Bronchial epithelial cell (primary cell): ENCODE measurements at places on chromosomes 5 and 9.

GRCh38 chr9:137445275-137445807 lies 4.2 kb upstream of the ENTPD8 start:
- peak; percentile 82 for DNase-seq

- peak; percentile 13 for DNase-seq
These were observed 360.1 kb upstream of the C9orf72 start for GRCh38 chr9:27933210-27934025.

DNA sequence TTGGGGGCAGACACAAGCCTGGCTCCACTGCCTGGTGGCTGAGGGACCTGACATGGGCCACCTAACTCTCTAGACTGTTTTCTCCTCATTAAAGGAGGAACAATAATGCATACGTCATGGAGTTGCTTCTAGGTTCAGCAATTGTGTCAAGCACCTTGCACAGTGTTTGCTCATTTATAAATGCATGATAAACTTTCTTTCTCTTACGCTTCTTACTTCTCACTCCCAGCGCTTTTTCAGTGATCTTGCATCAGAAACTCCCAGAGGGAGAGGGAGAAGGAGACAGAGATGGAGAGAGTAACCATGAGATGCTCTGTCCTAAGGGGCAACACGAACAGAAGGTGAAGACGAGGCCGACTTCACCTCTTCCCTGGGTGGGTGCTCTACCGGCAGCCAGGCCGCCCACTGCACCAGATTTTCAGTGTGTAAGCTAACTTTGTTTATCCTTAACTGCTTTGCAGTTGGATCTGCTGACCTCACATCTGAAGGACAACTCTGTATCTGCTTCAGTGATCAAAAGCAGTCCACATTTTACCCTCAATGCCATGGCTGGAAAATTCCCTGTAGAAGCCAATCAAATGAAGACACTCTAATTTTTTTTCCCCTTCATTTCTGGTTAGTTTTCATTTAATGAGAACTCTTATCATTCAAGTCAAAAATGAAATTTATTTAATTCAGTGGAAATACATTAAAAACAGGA lies 35.3 kb downstream of the MED27 start:
- no peak for DNase-seq

DNA sequence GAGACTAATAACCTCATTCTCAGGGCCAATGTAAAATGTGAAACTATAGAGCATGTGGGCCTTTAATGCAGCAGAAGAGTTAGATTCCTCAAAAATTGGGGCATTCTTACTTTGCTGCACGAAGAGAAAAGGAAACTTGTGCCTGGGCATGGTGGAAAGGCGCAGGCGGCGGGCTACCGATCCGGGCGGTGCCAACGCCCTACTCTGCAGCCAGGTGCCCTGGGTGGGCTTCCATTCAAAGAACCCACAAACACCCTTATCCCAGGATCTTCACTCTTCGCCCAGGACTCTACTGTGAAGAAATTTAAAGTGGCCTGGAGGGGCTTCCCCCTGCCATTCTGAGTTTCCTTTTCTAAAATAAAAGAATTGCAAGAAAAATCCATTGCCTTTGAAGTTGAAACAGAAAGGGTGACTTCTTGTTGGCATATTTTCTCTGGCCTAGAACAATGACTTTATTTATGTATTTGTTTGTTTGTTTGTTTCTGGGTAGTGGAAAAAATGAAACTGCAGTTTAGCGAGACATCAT lies 124.9 kb downstream of the TMEM161B start:
- DNase-seq = no peak

- DNase-seq = no peak
These were observed 452.1 kb downstream of the TUSC1 start for GRCh38 chr9:25225938-25226760.

GRCh38 chr5:132238901-132239500 lies 11.3 kb upstream of the P4HA2 start:
- no peak for DNase-seq

- no peak for DNase-seq
These were observed 152.4 kb downstream of the ALDH1A1 start for GRCh38 chr9:72800328-72800994.

GRCh38 chr9:34139477-34140146 lies 13.1 kb upstream of the DCAF12 start:
- peak; percentile 73 for DNase-seq

DNA sequence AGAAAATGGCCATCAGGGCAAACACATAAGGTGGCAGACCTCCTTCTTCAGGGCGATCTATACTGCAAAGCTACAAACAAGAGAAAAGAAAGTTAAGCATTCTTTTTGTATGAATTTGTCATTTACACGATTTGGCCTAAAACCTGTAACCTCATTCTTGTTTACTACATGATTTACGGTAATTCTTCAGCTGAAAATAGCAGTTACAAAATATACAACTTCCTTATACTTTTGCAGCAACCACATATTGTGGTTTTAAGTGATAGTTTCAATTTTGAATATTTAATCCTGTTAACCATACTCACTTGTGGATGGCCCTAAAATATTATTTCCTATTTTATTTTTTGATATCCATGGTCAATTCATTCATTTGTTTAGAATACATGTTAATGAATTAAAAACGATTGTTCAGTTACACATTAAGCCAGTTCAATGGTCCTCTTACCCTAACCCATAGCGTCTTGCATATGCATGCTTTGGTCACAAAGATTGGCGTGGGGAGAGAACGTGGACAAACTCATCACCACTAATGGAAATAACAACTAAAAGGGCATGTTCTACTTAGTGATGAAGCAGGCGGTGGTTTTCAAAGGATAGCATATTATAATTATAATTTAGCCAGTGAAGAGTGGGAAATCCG lies 16.6 kb downstream of the TUT7 start:
- DNase-seq = no peak

GRCh38 chr9:118624608-118625007 lies 744.6 kb downstream of the BRINP1 start:
- DNase-seq = peak; percentile 7

DNA sequence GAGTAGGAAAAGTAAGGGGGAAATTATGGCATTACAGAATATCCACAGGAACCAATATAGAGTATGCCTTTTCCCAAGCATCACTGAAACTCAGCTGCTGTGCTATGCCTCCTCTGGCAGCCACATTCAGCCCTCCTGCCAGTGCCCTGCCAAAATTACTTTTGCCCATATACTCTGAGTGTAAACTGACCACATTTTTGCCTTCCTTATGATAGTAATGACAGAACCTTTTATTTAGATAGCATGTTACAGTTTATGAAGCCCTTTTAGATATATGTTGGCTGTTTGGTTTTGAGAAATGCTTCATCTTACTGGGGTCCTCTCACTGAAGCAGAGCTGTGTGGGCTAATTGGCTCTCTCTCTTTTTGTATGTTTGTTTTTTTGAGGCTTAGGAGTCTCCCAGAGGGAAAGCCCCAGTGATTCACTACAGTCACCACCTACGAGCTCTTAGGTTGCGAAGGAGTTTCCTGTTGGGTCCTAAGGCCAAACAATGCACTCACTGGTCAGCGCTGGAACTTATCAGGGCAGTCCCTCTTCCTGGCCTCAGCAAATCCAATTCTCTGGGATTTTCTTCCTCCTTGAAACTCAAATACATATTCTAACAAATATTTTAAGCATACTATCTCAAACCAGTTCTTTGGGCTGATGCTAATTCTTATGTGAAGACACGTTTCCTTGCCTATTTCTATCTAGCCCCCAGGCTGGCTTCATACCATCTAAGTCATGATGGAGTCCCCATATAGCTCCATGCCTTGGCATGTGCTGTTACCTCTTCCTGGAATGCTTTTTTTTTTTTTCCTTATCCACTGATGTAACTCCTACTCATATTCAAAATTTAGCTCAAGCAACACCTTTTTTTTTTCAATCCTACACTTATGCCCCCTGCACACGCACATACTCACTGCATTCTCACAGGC lies 3.7 kb downstream of the PHF24 start:
- DNase-seq = peak; percentile 91

DNA sequence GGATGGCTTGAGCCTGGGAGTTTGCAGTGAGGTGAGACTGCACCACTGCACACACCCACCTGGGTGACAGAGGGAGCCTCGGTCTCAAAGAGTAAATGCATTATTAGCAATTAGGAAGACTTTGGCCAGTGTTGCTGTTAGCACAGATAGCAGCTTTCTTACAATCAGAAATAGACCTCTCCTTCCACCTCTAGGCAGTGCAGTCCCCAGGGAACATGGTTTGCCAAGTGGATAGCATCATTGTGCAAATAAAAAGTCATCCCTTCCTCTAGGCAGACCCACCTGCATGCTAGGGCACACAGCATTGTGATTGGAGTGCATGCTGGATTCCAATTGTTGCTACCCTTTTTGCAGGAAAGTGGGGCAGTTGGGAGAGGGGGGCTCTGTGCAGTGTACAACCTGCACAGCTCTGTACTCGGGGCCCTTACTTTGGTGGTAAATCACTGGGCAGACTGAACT lies 77.9 kb upstream of the KLF9 start:
- no peak for DNase-seq

- peak; percentile 65 for DNase-seq
These were observed 25.7 kb upstream of the IL9 start for GRCh38 chr5:135921388-135921787.

GRCh38 chr9:4306777-4307121 lies 6.9 kb upstream of the GLIS3 start:
- no peak for DNase-seq

DNA sequence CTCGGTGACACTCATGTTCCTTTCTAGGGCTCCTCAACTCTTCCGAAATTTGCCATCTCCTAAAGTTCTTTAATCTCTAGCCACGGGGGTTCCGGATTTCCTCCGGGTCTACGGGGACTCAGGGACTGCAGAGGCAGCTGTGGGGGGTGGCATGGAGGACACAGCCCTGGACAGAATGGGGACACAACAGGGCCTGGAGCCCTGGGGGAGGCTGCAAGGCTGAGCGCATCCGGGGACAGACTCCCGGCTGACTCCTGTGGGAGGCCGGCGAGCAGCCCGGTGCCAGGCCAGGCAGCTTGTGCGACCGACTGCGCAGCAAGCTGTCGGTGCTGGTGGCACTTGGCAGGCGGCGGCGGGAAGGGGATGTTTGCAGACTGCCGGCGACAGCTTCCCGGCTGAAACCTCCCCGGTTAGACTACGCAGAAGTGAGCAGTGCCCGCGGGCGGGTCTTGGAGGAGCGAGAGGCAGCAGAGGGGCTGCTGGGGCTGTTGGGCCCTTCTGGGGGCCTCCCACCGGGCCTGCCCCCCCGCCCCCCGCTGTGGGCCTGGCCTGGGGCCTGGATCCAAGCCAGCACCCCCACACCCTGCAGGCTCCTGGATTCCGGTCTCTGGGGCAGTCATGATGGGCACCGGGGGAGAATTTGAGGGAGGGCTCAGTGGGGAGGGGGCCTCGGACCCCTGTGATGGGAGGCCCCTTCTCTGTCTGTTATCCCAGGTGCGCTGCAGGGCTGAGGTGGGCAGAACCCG lies 28.7 kb upstream of the UBAC1 start:
- DNase-seq = no peak

GRCh38 chr5:65434122-65434521 lies 47.6 kb downstream of the ADAMTS6 start:
- DNase-seq = no peak

DNA sequence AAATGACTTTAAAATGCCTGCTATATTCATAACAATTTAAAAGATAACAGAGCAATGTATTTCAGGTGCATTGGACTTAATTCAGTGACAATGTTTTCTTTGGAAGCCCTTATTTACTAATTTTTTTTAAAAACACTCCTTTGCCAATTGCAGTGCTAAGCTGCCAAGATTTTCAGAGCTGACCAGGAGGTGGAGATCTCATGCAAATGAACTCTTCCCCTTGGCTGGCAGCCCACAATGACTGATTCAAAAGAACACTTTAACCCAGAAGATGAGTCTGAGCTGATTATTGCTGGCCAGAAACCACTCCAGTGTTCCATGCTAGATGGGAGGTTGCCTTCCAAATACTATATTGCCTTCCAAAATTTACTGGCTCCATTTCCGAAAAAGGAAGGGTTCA lies 128.3 kb upstream of the CCNH start:
- DNase-seq = peak; percentile 55

DNA sequence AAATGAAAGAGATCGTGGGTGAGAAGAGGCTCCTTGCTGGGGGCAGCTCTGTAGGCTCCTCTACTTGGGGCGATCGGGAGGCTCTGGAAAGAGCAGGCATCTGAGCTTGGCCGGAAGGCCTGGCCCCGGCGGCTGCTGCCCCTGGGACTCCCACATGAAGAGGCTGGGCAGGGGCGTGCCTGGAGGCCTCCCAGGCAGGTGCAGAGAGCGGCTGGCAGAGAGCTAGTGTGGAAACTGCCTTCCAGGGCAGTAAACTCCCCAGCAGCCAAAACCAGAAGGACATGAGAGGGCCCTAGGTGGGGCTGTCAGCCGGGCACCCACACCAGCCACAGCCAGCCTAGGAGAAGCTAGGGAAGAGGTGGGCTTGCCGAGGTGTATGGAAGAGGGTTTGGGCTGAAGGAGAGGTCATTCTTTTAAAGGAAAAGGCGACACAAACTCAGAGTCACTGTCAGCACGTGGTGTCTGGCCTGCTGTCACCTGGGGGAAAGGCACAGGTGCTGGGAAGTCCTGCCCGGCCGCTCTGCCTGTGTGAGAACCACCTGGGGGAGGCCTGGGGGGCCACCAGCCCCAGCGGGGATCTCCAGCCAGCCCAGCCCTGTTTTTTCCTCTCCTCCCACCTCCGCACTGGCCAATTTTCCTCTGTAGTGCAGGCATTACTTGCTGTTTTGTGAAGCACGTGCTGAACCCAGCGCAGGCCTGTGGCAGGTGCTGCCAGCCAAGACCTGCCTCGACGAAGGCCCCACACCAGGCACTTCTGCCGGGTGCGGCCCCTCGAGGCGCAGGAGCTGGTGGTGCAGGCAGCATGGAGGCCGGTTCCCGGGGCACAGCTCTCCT lies 44.8 kb upstream of the EGFL7 start:
- DNase-seq = no peak

GRCh38 chr5:129018837-129019236 lies 53.5 kb downstream of the SLC27A6 start:
- DNase-seq = no peak

- DNase-seq = no peak
These were observed 49.9 kb upstream of the SSBP2 start for GRCh38 chr5:81800797-81801196.

DNA sequence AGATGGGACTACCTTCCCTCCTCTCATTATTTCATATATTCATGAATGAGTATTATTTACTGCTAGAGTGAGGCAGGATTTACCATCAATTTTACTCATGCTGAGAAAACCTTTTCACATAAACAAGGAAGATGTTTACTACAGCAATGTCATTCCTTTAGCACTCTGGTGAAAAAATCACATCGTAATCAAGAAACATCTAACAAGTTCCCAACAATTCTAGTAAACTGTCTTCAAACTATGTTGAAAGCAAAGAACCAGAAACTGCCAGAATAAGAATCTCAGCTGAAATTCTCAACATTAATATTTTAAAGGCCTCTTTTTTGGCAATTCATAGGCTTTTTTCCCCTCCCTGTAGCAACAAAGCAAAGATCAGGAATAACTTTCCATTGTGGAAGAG lies 28.2 kb downstream of the AUH start:
- no peak for DNase-seq

- DNase-seq = no peak
These were observed 168.6 kb downstream of the MPDZ start for GRCh38 chr9:13110766-13111417.

- DNase-seq = no peak
These were observed 265.8 kb downstream of the ADGRV1 start for GRCh38 chr5:90824436-90824835.

- DNase-seq = no peak
These were observed 13.1 kb upstream of the RLN1 start for GRCh38 chr9:5352637-5353248.
